ENCODE measurements at places on chromosomes 5 and 9.

DNA sequence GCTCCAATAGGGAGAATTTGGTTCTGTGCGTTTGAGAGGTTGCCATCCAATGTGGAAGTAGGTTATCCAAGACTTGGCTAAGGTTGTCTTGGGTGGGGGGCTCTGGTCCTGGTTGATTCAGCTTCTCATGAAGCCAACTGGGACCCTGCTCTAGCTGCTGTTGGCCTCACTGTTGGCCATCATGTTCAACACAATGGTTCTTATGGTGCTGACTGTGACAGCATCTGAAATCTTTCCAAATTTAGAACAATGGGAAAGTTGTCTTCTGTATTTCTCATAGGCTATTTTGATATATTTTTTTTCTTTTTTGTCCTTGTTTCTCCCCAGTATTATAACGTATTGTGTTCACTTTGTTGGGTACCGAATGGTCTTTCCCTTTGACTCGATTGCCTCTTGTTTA is 71.9 kb downstream of the GDNF start:
- DNase-seq, result no peak

DNA sequence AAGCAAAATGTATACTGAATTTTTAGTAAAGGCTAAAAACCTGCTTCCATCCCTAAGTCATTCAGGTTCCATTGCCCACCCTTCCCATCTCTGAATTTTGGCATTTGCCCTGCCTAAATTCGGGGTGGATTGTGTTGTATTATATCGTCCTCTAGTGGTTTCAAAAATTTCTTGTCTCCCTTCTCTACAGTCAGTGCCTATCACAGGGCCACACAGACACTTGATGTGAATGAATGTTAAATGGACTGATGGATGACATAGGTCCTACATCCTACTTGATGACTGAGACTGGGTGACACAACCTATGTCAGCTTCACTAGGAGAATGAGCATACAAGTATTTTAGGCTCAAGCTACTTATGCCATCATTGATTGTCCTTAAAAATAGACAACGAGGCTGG is 45.6 kb upstream of the SLC30A5 start:
- peak; percentile 20 for DNase-seq

DNA sequence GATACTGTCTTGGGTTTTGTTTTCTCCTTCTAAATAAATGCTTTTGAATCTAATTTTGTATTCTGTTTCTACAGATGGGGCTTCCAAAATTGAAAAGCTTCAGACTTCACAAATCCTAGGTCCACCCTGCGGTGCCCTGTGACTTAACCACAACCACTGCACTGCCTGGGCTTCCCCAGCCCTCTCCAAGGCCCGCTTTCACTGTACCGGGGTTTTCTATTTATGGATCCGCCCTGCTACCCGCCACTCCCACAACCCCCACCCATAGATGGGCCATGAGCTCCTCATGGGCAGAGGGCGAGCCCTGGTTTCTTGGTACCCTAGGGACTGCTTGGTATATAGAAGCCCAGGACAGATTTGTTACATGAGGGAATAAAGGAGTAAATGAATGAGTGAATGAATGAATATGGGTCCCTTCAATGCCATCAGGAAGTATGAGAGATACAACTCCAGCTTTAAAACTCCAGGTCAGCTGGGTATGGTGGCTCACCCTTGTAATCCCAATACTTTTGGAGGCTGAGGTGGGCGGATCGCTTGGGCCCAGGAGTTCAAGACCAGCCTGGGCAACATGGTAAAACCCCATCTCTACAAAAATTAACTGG is 39.8 kb upstream of the NEK6 start:
- DNase-seq, result no peak

- peak; percentile 79 for DNase-seq
Observed at GRCh38 chr5:171984748-171985419, 21.6 kb downstream of the FBXW11 start.

DNA sequence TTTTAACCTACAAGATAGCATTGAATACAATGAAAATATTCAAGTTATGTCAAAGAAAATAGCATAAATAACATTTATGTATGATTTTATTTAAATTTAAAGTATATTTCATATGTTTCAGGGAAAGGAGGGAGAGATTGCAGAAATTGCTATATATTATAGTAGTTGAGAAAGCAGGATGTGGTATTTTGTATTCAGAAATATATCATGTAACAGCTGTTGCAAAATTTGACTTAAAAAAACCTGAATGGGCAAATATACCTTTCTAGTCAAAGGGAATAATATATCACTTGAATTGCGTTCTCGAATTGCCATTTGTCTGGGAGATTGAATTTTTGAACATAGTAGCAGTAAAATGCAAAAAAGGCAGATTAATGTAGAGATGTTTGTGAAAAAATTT is 80.6 kb downstream of the PAM start:
- no peak for DNase-seq

DNA sequence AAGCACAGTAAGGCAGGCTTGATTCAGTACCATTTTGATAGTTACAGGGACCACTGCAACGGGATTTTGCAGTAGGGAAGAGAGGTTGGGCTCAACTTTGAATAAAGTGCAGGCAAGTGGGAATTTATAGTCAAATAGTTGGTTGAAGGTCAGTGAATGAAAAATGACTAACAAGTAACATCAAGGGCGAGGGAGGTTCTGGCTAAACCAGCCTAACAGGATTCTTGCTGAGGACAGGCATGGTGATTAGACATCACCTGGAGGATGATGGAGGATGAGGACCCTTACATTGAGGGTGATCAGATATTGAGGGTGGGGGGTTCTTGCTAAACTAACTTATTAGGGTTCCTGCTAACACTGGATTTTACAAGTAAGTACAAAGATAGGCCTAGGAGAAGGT is 66.1 kb upstream of the SMC5 start:
- DNase-seq, result no peak

DNA sequence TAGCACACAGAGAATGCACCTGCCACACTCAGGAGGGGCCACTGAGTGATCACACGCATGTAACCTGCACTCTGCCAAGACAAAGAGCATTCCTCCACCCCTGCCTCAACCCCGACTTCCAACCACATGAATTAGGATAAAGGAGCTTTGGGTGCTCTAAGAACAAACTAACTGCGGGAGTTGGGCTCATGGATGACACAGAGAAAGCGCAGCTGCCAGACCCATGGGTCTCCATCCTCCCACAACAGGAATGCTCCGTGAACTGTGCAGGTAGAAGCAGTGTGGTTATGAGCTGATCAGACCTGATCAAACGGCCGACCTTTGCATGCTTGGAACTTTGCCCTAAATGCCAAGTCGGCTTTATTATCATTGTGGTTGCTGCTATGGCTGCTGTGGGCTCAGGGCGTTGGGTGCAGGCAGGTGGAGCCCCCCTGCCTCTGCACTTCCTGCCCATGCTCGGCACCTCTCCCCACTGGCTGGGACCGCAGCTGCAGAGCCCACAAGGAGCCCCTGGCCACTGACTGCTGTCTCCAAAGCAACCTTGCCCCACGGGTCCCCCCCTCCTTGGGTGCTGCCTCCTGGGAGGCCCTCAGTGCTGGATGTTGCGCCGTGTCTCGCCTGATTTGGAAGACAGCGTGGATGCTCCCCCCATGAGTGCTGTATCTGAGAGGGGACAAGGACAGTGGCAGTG is 2.6 kb upstream of the SLC6A3 start:
- DNase-seq, result no peak

DNA sequence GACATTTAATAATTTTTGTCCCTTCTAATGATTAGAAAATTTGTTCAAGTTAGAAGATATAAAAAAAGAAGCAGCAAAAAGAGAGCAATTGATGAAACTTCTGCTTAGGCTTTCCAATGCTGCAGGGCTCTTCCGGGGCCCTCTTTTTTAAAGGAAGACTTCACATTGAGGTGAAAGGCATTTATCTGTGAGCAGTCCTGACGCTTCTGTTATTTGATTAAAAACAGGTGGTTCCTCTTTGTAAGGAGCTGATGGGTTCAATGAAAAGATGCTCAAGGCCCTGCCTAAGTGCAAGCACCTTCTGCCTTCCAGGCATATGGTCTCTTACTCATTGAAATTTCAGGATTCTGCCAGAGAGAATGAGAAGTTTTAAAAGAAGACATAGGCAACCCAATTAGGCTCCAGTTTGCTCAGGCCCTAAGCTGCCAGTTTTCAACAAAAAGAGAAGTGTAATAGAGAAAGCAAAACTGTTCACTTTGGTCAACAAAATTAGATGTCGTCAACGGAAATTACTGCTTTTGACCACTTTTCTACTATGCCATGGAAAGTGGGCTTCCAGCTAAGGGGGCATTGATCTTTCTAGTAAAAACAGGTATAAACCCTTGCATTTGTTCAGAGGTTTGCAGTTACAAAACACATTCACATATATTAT is 100.2 kb downstream of the INSYN2B start:
- no peak for DNase-seq

DNA sequence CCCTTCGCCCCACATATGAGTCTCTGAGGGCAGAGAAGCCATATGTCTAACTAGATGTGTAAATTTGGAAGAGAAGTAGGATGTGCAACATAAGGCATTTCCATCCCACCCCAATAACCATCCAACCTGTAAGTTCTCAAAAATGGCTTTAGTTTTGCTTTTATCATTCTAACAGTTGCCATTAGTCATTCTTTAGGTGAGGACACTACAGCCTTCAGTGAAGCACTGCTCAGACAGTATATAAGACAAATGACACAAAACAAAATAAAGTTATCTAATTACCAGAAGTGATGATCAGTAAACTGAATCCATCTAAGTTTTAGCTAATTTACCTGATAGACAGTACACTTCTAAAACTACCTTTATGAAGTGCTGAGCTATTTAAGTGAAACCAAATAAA is 23.9 kb downstream of the MLLT3 start:
- DNase-seq, result no peak

DNA sequence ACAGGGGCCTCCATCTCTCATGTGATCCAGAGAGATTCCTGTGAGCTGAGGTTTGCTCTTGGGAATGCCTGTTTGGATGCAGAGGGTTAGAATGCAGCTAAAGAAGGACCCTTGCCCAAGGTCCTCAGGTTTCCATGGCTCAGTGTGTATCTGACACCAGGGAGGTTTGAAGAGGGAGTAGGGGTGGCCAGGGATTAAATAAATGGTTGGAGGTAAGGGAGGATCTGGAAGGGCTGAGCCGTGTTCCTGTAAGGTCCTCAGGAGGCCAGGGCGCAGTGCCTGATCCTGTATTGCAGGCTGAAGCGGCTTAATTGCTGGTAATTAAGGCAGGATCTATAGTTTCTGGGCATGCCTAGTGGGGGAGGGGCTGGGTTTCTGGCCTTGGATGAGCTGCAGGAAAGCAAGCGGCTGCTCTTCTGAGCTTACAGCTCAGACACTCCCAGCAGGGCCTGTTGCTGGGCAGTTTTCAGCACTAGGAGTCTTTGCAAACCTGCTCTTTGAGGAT is 41.5 kb upstream of the MAP1B start:
- peak; percentile 49 for DNase-seq

DNA sequence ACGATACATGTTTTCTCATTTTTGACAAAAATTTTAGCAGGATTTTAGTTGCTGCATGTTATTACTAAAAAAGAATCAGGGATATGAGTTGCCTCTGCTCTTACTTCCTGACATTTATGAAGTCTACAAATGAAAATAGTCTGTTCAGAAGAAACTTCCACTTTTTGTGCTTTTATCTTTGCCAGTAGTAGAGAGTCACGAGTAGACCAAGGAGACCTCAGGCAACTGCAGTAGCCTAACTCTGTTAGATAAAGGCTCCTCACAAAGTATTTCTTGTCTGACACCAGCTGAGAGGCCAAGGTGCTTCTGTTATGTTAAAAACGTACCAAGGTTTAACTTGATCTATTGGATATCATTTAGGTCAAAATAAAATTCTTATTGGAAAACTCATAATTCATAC is 333.9 kb downstream of the NR2F1-AS1 start:
- DNase-seq, result no peak

GRCh38 chr9:16361118-16361517 is 509.4 kb downstream of the BNC2 start:
- DNase-seq, result peak; percentile 26

- no peak for DNase-seq
Observed at GRCh38 chr5:95615164-95615467, 4.8 kb upstream of the GPR150 start.

DNA sequence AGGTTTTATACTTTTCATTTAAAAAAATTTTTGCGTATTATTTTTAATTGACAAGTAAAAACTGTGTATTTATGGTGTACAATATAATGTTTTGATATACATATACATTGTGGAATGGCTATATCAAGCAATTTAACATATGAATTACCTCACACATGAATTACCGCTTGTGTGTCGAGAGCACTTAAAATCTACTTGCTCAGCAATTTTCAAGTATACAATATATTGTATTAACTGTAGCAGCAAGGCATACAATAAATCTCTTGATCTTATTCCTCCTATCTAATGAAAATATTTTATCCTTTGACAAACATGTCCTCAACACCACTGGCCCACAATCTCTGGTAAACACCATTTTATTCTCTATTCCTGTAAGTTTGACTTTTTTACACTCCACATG is 224.4 kb upstream of the CYLC2 start:
- no peak for DNase-seq

GRCh38 chr9:122226758-122227574 is 1.8 kb downstream of the LHX6 start:
- no peak for DNase-seq

DNA sequence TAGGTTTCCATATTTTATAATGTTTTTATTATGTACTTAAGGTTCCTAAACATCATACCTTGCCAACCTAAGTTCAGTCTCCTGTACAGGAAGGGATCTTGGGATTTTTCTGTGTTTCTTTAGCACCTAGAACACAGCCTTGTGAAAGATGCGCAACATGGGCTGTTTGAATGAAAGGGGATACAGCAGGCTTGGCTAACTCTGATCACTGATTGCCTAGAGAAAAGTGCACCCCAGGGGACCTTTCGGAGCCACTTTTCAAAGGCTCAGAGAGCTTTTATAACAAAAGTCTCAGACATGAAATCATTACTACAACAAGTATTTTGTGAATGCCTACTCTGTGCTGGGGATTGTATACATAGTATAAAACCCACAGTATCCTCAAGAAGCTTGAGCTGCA is 261.6 kb downstream of the BNC2 start:
- DNase-seq, result no peak

DNA sequence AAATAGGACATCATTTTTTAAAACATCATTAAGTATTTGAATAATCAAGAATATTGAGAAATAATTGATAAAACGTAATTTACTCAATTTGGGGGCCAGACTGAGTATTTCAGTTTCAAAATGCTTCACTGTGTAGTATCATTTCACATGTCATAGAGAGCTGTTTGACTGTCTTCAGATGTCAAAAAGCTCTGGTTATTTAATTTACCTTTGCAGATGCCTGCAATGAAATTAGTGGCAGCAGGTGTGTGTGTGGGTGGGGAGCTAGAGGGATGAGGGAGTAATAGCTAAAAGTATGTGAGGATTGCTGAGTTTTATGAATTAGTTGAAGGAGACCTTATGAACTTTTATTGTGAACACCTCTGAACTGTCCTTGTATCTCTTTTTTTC is 567.2 kb upstream of the MEF2C start:
- DNase-seq, result no peak

DNA sequence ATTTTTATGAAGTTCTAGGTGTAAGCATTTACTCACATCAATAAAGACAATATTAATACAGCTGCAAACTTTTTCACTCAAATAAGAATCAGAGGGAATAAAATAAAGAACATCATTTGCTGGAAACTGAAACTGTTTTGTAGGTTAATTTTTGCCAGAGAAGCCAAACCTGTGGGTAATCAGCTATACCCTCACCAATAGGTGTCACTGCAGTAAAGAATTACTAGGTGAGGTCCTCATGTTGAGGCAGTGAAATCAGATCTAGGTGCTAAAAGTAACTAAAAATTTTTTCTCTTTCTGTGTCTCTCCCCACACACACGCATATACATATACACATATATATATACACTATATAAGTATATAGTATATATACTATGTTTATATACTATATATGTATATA is 1016.3 kb upstream of the SEMA6A start:
- DNase-seq, result no peak

- DNase-seq, result no peak
Observed at GRCh38 chr5:139186752-139187326, 11.3 kb downstream of the SIL1 start.

Measured in GM23248 (cell line).